ENCODE measurements at places on chromosomes 12 and 14.

DNA sequence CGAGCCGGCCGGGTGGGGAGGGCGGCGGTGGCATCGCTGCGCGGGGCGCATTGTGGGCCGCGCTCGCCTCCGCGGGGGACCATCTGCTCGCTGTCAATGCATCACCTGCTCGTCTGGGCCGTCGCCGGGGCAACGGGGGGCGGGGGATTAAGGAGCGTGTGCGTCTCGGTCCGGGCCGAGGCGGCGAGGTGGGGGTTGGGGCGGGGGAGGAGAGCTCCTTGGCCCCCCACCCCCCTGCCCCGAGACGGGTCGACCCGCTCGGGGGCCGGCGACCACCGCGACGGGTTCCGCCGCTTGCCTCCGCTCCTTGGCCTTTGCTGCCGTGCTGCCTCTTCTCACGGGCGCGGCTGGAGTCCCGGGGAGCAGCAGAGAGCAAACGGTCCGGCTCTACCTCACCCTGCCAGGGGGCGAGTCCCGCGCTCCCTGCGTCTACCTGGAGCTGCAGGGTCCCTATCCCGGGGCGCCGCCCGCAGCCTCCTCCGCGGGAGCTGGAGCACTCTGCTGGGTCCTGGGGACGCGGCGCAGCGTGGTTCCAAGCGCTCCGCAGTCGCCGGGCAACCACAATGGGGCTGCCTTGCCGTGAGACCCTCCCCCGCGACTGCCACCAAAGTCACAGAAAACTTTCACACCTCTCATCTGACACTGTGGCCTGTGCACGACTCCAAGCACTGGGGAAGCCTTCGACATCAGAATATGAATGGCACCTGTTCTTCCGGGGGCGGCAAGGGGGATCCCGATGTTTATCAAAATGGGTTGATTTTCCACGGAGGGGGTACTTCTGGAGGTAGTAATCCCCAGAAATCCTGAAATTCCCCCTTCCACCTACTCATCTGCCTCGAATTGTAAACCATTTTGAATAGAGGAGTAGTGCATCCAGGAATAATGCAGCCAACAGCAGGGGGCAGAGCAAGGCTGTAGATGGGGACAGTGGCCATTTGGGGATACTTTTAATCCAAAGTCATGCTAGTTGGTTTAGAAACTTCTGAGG lies at the start of gene C12orf42:
TSS of gene C12orf42 (minus strand) at position 500 of the 988 bp plus-strand sequence. CDS start 17,542 bp downstream, outside the sequence.
- no peak for DNase-seq

DNA sequence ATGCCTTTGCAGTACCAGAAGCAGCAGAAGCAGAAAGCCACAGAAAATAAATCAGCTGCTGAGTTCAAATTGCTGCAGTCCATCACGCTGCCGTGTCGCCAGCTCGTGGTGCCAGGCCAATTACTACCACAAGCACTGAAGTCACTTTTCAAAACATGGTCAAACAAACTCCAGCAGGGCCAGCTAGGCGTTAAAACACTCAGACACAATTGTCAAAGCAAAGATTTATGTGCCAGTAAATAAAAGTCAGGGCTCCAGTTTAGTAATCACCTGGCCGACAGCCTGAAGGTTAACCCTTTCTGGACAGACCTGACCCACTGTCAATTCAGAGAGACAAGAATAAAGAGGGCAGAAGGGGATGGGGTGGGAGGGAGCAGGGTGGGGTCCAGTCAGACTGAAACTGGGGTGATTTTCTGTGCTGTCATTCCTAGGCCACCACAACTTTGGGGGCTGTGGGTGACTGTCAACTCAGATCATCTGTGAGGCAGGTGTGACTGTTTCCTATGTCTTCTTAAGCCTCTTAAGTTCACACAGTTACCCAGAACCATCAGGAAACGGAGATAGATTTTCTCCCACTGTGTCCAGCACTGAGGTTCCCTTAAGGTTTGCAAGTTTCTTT lies 109.8 kb upstream of the FUT8 start:
- no peak for DNase-seq

- DNase-seq: no peak
These were observed 1062.1 kb downstream of the SLC6A15 start for GRCh38 chr12:83850531-83850930.

DNA sequence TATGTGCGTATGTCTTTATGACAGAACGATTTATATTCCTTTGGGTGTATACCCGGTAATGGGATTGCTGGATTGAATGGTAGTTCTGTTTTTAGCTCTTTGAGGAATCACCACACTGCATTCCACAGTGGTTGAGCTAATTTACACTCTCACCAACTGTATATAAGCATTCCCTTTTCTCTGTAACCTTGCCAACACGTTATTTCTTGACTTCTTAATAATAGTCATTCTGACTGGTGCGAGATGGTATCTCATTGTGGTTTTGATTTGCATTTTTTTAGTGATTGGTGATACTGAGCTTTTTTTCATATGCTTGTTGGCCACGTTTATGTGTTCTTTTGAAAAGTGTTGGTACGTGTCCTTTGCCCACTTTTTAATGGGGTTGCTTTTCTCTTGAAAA lies 49.7 kb downstream of the FRS2 start:
- DNase-seq: no peak

DNA sequence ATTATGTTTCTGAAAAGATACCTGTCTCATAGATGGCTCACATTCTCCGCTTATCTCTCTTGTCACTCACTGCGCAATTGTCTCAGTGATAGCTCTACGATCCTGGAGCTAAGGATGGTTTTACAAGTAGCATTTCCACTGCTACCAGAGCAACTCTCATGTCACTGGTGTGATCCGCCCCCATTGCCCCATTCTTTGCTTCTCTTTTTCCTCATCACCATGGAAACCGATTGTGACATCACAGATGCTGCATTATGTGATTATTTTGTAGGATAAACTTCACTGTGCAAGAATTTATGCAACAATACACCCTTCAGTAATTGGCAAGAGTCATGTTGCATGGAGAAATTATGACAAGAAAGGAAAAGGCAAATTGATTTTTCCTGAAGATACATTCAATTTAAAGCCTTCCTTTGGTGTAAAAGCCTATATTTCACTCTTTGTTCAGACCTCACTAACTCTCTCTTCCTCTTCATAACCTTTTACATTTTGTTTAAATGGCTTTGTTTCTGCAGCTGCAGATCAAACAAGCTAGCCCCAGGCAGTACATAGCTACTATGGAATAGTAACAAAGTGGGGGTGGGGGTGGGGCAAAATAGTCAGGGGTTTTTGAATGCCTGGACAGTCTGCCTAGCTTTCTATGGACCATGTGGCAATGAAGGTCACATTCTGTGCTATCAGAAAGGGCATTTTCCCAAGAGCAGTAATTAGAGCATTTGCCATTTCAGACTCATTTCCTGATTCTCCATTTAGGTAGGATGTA lies 539.8 kb downstream of the NRXN3 start:
- no peak for DNase-seq

- no peak for DNase-seq
These were observed 942 bp downstream of the ZC2HC1C start for GRCh38 chr14:75070383-75070782.

DNA sequence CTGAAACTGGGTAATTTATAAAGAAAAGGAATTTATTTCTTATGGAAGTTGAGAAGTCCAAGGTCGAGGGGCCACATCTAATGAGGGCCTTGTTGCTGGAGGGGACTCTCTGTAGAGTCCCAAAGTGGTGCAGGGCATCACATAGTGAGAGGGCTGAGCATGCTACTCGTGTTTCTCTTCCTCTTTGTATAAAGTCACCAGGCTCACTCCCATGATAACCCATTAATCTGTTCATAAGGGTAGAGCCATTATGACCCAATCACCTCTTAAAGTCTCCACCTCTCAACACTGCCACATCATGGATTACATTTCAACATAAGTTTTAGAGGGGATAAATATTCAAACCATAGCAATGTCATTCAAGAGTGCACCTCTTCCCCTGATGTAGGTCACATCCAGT lies 79.1 kb upstream of the ATP2B1 start:
- no peak for DNase-seq

DNA sequence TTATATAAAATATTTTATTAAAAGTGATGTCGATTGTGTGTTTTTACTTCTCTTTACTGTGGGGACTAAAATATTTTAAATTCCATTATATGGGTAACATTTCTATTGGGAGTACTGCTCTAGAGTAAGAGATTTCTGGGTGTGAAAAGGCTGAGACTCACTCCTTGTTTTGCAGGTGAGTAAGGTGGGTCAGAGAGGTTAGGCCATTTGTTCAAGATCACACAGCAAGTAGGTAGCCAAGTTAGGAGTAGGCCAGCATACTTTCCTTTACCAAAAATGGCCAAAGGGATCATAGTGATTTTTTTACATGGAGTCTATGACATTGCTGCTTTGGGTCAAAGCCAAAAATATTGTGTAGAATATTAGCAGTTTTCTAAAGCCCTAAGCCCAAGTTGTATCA lies 138.0 kb downstream of the ETV6 start:
- no peak for DNase-seq

GRCh38 chr14:75282170-75282554 lies 3.5 kb downstream of the FOS start:
- DNase-seq: no peak

DNA sequence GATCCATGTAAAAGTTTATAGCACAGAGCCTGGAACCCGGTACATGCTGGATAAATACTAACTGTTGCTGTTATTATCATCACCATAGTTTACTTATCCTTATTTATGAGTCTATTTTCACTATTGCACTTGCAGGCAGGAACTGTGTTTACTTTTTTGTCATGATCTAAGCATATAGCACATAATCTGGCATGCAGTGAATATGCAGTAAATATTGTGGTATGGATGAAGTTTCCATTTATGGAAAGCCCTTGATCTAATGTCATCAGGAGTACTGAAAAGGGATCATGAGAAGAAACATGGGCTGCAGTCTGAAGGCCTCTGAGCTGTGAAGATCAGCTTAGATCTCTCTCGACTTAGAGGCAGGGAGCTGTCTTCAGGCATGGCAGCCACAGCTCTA lies 91.6 kb downstream of the KCNK13 start:
- DNase-seq: no peak

GRCh38 chr14:24843494-24843893 lies 206.5 kb downstream of the STXBP6 start:
- no peak for DNase-seq

DNA sequence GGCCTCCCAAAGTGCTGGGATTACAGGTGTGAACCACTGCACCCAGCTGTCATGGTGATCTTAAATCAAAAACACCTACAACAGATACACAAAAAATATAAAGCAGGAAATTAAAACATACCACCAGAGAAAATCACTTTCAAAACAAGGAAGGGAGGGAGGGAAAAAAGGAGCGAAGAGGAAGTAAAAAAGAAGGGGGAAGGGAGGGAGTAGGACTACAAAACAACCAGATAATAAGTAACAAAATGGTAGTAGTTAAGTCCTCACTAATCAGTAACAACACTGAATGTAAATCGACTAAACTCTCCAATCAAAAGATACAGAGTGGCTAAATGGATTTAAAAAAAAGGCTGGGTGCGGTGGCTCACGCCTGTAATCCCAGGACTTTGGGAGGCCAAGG lies 89.0 kb downstream of the SH2B3 start:
- no peak for DNase-seq

Measured in brain microvascular endothelial cell (primary cell).